ENCODE measurements at places on chromosomes 7 and 10.

GRCh38 chr7:42189535-42189934 lies 47.5 kb downstream of the GLI3 start:
- ATAC-seq: no peak

- no peak for ATAC-seq
These were observed 16.4 kb downstream of the CUX1 start for GRCh38 chr7:101833799-101834198.

DNA sequence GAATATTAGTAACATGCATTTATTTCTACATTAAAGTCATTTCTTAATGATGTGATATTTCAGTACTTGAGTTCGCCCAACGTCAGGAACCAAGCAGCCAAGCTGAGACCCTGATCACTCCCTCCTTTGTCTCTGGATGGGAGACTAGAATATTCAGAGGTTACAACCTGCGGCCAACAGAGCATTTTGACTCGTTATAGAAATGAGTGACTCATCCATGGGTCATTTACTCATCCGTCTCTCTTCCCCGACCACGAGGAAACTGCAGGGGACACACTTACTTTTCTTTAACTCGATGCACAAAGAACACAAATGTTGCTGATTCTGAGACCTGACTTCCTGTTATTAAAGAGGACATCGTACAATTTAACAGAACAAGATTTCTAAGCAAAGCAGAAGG lies 343.3 kb downstream of the FRMD4A start:
- peak; percentile 9 for ATAC-seq

DNA sequence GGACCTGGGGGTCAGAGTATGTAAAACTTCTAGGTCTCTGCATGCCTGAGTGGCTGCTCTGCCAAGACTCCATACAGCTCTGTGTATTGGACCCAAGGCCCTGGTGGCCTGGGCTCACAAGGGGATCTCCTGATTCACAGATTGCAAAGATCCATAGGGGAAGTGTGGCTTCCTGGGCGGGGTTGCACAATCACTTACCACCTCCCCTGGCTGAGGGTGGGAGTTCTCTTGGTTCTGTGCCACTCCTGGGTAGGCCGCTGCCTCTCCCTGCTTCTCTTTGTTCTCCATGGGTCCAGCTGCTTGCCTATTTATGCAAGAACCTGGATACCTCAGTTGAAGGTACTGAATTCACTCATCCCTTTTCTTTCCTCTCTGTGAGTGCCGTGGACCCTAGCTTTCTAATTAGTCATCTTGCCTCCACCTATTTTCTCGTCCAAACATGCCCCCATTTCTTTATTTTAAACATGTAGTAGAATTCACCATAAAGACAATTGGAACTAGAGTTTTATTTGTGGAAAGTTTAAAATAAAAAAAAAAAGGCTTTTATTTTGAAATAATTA lies 18.5 kb upstream of the AGR3 start:
- no peak for ATAC-seq

GRCh38 chr10:88190540-88191235 lies 327.3 kb downstream of the PTEN start:
- no peak for ATAC-seq

DNA sequence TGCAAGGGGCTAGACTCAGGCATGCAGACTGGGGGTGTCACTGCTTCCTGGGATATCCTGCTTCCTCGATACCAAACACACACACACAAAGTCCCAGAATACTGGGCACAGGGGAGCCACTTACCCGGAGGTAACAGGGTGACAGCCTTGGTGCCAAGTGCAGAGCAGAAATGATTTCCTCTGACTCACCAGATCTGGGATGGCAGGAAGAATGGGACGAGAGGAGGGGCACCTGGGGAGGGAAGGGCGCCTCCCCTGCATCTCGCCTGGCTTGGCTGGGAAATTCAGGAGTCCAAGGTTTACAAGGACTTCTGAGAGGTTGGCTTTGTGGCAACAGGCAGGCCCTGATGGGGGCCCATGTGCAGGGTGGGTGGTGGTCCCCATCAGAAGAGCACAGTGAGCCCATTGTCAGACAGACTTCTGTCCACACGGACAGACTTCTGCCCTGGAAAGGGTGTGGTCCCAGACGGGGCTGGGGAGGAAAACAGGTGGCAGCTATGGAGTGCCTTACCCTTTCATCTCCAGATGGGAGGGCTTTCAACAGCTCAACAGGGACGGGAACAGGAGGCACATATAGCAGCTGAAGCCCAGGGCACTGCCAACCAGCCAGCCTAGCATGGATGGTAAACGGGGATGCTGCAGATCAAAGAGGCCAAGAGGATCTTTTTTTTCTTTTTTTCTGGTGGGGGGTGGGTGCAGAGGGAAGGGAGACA lies 9.7 kb upstream of the CCL24 start:
- ATAC-seq: no peak

DNA sequence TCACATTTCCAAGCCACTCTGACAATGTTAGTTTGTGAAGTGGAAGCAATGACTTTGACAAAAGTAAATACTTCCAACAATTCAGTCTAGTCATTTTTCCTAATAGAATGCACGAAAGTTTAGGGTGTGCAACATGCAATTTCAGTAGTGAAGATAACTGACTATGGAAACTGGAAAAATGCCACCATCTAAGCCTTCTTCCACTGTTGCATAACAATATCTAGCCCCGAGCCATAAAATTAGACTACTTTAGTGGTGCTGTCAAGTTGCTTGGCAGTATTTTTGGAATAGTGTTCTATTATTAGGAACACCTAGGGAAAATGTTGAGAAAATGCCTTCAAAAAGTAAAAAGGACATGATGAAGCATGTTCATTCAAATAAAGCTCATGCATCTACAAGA lies 17.9 kb downstream of the SEMA3A start:
- no peak for ATAC-seq
